ENCODE measurements at places on chromosomes 2 and 18.

GRCh38 chr2:177296040-177296439 is 31.5 kb upstream of the NFE2L2 start:
- no peak for DNase-seq

- DNase-seq: no peak
Observed at GRCh38 chr2:71667256-71668182, 214.2 kb downstream of the DYSF start.

DNA sequence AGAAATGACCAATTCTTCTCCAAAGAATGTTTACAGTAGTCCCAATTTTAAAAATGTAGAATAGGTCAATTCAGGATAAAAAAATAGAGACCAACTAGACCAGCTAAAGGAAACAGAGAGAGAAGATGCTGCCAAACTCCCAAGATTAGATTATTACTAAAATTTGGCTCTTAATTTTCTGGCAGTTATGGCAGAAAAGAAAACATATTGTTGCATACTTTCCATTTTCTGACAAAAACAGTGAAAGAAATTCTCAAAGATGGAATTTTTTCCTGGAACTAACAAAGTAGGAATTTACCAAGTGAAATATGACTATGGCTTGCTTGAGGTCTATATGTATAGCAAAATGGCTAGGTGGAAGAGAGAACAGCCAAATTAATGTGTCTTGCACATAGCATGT is 138.3 kb upstream of the STK17B start:
- no peak for DNase-seq

GRCh38 chr18:23539911-23540525 is 36.7 kb downstream of the RMC1 start:
- DNase-seq: no peak

Data from NCI-H226 (cell line).